ENCODE measurements at places on chromosomes 6 and 20.
A peak's percentile ranks its signal among the peaks of the same experiment; 100 is the strongest.

DNA sequence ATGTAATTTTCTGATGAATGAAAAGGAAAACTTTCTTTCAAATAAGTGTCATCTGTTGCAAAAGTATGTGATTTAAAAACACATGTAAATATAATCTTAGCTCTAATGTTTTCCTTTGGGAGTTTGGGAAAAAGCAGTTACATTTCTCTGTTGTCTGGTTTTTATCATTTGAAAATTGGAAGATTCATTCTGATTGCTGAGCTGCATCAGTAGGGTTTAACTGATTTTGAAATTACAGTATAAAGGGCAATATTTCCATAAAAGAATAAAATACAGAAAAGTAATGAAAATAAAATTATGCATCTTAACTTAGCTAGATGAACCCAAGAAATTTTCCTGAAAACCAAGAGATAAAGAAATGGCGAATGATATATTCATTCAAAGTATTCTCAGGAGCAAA lies 57.8 kb downstream of the MAP7 start:
- DNase-seq = no peak

GRCh38 chr6:37972994-37973757 lies 153.6 kb downstream of the ZFAND3 start:
- DNase-seq = no peak

GRCh38 chr6:130365166-130366106 lies at the start of gene TMEM200A:
Gene TMEM200A, plus strand, starts transcription at chr6:130366017. Its CDS starts 74,406 bp downstream, at chr6:130440423.
- no peak for DNase-seq

GRCh38 chr6:114611696-114612095 lies 268.9 kb upstream of the HS3ST5 start:
- DNase-seq = no peak

- DNase-seq = no peak
Measured at GRCh38 chr6:2734488-2735166, 16.1 kb downstream of the MYLK4 start.

DNA sequence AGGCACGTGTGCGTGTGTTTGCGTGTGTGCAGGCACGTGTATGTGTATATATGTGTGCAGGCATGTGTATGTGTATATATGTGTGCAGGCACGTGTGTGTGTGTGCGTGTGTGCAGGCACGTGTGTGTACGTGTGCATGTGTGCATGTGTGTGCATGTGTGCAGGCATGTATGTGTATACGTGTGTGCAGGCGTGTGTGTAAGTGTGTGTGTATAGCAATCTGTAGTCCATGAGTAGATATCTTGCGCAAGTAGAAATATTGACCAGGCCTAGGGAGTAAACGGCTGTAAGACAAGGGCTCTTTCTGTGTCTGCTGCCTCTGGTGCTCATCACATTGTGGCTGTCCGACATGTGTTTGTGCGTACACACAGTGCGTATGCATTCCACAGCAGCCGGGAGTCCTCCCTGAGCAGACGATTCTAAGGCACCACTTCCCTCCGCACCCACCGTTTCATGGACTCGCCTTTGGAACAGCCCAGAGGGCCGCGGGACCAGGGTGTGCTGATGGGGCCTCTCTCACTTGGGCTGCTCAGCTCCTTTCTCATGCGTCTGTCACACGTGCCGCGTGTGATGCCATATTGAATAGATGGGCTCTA lies 167.6 kb downstream of the ERMARD start:
- no peak for DNase-seq

- no peak for DNase-seq
Measured at GRCh38 chr6:115203381-115203780, 857.3 kb downstream of the FRK start.

DNA sequence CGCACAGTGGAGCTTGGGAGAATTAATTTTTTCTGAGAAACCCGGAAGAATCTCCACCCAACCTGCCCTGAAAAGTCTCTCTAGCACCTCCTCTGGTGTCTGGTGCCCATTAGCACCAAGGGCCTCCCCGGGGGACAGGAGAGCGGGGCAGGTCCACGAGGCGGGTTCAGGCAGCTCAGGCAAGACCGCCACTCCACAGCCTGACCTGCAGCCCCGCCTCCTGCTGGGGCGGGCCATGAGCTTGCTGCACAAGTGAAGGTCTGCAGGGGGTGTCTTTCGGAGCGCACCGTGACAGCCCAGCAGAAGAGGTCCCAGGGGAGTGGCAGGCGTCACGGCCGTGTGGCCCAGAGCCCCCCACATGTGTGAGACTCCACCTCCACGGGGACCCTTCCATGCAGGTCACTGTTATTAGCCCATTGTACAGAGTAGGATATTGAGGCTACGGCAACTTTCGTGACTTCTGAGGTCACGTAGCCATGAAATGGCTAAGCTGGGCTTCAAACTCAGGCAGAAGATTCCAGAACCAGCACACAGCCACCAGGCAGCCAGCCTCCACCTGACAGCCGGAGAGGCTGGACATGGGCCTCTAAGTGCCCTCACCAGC lies 63.9 kb upstream of the SLCO4A1 start:
- DNase-seq = peak; percentile 72

- no peak for DNase-seq
Measured at GRCh38 chr20:22536141-22536828, 48.1 kb downstream of the FOXA2 start.

- DNase-seq = peak; percentile 5
Measured at GRCh38 chr20:8272766-8273165, 140.7 kb downstream of the PLCB1 start.

GRCh38 chr20:63596423-63596822 lies 22.4 kb upstream of the HELZ2 start:
- no peak for DNase-seq

DNA sequence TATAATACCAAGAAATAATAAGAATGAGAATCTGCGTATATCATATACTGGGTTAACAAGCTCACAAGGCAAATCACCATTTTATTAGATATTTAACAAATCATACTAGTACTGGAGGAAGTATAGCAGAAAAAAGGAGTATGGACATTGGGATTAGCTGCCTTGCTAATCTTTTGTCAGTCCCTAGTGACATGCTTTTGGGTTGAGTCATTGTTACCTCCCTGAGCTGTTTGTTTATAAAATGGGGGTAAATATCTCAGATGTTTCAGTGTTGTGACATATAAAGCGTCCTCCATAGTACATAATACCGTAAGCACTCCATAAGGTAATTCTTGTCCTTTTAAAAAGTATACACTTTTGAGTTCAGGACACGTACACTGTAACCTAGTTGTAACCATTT lies 107.0 kb downstream of the ESR1 start:
- DNase-seq = no peak

GRCh38 chr6:3037638-3038365 lies 30.5 kb upstream of the RIPK1 start:
- no peak for DNase-seq

- no peak for DNase-seq
Measured at GRCh38 chr6:15593798-15594197, 69.0 kb downstream of the DTNBP1 start.

DNA sequence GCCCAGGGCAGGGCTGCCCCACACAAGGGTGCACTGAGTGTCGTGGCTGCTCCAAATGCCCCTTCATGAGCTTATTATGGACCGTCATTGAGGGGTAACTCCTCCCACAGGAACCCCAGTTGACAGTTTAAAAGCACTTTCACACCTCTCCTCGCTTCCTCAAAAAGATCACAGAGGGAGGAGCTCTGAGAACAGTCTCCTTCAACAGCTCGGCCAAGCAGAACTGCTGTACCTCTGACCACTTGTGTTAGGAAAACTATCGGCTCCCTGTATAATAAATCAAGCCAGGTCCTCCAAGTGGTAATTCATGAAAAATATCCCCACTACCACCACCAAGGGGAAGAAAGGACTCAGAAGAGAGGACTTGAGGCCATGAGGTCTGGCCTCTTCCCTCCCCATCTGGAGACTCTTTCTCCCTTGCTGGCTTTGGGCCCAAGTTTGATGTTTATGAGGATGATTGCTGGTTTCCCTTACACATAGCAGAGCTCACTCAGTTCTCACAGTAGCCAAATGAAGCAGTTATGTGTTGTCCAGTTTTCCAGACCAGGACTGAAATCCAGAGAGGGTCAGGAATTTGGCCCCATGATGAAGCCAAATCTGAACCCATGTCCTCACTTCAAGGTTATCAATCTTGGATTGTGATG lies 8.7 kb downstream of the SNX21 start:
- DNase-seq = peak; percentile 67

DNA sequence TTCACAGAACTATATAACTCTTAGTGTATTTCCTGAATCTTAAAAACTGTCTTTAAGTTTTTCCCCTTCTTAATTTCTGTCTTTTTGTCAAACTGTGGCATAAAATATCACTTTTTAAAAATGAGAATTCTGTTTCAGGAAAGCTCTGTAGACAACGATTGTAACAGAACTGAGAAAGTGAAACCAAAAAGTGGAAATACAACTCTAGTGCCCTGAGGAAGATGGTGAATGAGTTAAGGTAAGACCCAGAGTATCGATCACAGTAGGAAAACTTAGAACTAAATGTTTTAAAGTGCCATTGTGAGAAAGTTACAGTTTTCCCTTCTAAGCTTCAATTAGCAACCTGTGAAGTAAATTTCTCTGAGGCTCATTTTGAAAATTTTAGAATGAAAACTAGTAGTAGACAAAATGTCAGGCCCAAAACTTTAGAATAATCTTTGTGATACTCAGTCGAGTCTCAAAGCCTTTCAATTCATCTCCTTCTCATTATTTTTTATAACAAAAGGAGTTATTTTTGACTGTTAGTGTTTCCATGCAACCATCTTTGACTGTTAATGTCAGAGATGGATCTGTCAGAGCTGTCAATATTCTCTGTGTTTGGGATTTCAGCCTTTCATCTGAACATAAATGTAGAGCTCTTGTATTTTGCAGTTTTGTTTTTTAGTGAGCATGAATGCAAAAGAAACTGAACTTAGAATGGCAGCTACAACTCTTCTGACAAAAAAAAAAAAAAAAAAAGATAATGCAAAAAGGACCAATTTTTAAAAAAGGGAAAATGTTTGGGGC lies 19.0 kb upstream of the TRDN start:
- DNase-seq = peak; percentile 41

- peak; percentile 31 for DNase-seq
Measured at GRCh38 chr6:157045831-157046454, 268.8 kb downstream of the ARID1B start.

DNA sequence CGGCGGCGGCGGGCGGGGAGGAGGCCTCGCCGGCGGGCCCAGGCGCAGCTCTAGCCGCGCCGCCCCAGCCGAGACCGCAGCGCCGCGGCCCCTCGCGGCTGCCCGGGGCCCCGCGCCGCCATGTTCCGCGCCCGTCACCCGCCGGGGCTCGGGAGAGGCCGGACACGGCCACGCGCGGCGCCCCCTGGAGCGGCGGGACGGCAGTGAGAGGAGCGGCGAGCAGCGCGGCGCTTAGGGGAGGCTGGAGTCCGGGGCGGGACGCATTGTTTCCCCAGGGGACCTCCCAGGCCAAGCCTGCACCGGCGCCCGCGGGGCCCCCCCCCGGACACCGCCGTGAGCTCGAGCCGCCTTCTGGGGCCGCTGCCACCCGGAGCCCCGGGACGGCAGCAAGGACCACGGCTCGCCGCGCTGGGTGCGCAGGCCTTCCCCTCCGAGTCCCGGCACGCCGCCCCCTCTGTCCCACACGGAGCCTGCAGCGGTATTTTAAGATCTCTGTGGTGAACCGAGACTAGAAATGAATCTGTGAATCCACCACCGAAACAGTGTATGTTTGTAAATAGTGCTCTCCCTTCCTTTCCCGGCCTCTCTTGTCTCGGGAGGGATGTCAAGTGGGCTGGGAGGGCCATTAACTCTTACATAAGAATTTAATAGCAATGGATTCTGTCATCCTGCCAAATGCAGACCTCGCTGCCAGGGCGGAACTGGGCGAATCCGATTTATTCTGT lies 424 bp upstream of the KIF13A start:
- no peak for DNase-seq

- no peak for DNase-seq
Measured at GRCh38 chr20:37892001-37892400, 10.9 kb upstream of the VSTM2L start.

DNA sequence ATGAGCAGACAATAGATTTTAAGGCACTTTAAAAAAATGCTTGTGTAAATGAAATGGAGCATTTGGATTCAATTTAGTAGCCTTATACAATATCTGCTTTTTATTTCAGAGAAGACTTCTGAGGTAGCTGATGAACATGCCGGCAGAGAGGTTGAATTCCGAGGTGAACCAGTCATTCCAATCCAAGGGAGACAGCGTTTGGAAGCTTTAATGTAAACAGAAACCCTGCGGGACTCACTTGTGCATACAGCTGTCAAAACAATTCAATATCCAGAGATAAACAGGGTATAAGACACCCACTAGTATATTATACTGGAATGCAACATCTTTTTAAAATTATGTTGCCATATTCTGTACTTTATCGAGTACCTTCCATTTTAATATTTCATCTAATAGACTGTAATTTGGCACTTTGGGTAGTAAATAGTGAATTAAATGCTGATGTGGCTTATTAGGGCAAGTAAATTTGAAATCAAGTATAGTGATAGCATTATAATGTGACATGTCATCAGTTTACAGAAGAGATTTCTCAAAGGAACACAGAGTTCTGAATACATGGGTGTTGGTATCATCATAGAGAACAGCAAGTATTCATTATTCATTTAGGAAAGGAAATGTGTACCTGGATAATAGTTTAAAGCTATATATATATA lies 347.7 kb downstream of the PRKN start:
- no peak for DNase-seq

DNA sequence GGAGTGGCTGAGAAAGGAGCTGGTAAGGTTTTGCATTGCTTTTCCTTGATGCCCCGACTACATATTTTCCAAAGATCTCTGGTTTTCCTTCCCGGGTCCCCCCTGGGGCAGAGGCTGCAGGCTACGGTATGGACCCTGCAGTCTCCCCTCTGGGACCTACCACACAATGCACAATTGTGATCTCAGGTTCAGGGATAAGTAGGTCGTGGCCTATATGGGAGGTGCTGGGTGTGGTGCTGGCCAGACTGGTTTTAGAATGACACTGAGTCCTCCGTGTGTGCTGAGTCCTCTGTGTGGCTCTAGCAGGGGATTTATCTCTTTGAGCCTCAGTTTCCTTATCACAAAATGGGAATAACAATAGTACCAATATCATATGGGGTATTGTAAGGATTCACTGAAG lies 376 bp downstream of the C20orf202 start:
- no peak for DNase-seq

DNA sequence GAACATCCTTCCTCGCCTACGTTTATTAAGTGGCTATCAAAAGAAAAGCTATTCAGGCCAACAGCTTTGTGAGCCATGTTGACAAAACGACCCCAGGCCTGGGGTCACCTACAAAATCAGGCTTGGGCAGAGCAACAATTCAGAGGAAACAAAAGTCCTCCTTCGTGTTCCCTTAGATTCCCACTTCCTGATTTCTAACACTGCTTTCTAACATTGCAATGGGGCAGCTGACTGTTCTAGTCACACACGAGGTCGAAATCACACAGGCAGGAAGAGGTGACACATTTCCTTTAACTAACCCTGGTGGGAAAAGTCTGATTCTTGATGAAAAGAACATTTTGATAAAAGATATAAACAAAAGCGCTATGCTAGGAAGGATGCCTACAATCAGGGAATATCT lies 31.9 kb downstream of the WDR27 start:
- no peak for DNase-seq

DNA sequence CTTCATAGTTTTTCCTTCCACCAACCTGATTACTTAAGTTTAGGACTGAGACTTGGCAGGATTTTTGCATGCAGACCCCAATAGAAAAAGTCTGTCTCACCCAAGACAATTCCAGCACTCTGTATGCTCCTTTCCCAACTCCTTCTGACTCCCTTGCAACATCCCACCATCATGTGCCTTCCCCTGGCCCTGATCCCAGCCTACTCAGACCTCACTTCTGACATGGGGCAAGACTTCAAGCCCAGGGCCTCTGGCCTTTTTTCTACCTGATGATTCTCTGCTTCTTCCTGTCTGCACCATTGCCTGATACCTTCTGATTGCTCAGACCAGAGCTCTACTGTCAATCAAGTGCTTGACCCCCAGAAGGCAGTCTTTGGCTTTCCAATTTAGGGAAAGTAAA lies 96.6 kb downstream of the HAO1 start:
- DNase-seq = no peak

GRCh38 chr6:39365281-39366074 lies 43.0 kb upstream of the KCNK16 start:
- DNase-seq = no peak

All from NAMALWA (cell line).